Activated naive CD4-positive, alpha-beta T cell treated with anti-CD3 and anti-CD28 coated beads, Interleukin-2, amount 50 U/mL, for 72 hours (primary cell): ENCODE measurements at places on chromosomes 1 and 21.

- no peak for DNase-seq
Observed at GRCh38 chr21:36828891-36829515, 130.1 kb downstream of the SIM2 start.

DNA sequence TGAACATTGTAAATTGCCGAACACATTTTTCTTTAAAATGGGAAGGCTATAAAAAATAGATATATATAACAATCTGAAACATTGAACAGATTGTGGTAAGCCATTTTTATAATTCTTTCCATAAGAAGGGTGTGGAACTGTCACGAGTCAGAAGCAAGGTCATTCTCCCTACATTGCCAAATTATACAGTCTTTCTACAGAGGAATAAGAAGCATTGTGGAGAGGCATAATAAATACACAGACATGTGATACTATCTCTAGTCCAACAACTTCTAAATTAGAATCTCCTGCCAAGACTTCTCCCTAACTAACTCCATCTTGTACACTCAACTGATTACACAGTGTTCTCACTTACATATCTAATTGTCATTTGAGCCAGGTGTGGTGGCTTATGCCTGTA lies 227.9 kb downstream of the CENPF start:
- DNase-seq: no peak

DNA sequence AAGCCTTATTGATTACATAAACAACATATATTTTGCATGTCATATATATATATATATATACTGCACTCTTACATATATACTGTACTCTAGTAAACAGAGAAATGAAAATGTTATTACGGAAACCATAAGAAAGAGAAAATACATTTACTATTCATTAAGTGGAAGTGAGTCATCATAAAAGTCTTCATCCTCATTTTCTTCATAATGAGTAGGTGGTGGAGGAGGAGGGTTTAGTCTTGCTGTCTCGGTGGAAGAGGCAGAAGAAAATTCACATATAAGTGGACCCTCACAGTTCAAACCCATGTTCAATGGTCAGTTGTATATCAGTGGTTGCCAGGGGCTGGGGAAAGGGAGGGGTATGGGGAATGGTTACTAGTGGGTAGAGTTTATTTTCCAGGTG lies 8.0 kb upstream of the IFNLR1 start:
- DNase-seq: no peak

GRCh38 chr1:46547481-46548383 lies 3.7 kb downstream of the KNCN start:
- no peak for DNase-seq

- DNase-seq: no peak
Observed at GRCh38 chr1:162822391-162823200, 32.1 kb downstream of the HSD17B7 start.

- no peak for DNase-seq
Observed at GRCh38 chr1:156577550-156577949, 2.0 kb upstream of the TTC24 start.

GRCh38 chr1:55143684-55144083 lies 71.5 kb downstream of the USP24 start:
- no peak for DNase-seq

GRCh38 chr1:17668195-17668594 lies 86.9 kb upstream of the ACTL8 start:
- no peak for DNase-seq

DNA sequence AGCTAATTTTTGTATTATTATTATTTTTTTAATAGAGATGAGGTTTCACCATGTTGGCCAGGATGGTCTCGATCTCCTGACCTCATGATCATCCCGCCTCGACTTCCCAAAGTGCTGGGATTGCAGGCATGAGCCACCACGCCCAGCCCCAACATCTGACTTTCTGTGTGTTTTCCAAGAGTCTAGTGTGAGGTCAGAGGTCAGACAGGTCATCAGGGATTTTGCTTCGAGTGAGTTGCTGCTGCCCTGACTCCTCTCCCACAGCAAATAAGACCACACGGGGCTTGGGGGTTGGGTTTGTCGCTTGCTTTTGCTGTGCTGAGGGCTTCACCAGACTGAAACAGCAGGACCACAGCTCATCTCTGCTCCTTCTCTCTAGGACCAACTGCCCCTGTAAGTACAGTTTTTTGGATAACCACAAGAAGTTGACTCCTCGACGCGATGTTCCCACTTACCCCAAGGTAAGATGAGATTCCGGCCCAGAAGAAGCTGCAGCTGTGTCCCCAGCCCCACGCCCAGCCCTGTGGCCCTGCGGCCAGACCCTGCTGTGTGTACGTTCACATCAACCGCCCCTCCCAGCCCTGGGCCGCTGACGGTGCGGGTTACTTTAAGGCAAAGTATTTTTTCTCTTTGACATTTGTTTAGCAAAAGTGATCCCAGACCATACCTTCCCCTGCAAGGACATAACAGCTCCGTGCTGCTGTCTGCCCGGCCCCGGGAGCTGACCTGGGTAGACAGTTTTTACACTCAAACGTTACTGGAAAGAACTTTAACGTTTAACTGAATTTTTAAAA lies 97.5 kb downstream of the PDE9A start:
- no peak for DNase-seq

GRCh38 chr1:3333903-3334302 lies 120.6 kb upstream of the ARHGEF16 start:
- no peak for DNase-seq

GRCh38 chr1:246117066-246117791 lies 389.9 kb downstream of the SMYD3 start:
- no peak for DNase-seq

DNA sequence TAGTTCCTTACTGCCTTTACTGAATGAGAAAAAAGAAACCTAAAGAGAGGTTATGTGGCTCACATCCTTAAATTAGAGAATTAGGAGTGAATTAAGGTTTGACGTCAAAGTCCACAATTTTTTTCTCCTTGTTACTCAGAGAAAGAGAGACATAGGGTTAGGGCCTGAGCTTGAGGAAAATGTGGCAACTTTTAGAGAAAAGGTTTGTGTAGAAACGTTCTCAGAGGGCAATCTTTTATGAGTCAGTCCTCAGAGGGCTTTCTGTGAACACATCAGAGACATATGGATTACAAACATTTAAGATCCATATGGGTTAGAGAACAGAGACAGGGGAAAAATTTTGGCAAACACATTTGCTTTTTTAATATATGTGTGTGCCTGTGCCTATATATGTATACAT lies 242.8 kb downstream of the TGFB2 start:
- no peak for DNase-seq

DNA sequence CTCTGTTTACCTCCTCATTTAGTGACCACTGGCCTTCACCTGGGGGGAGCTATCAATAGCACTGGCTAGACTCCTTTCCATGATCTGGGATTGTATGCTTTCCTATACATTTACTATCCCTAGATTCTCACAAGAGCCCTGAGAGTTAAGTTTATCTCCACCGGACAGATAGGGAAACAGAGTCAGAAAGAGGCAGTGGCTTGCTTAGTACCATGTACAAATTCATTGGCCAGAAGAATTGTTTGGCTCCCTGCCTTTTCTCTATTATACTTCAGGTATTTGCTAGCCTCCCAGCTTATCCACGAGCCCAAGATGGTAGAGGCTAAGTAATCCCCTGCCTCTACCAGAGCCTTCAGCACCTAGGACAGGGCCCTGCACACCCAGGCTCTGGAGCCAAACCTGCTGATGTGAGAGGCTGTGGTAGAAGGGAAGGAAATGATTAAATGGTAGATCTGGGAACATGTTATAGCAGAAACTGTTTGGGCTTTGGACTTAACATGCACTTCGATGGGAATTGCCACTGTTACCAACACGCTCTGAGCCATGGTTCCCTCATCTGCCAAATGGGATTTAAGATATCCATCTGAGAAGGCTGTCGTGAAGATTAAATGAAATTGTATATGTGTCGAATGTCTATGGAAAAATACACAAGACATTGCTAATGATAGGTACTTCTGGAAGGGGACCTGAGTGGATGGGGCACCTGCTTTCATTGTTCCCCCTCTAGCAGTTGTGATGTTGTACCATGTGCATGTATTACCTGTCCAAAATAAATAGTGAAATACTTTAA lies 3.1 kb upstream of the BLACAT1 start:
- no peak for DNase-seq

- no peak for DNase-seq
Observed at GRCh38 chr1:91706140-91706957, 179.6 kb downstream of the TGFBR3 start.

DNA sequence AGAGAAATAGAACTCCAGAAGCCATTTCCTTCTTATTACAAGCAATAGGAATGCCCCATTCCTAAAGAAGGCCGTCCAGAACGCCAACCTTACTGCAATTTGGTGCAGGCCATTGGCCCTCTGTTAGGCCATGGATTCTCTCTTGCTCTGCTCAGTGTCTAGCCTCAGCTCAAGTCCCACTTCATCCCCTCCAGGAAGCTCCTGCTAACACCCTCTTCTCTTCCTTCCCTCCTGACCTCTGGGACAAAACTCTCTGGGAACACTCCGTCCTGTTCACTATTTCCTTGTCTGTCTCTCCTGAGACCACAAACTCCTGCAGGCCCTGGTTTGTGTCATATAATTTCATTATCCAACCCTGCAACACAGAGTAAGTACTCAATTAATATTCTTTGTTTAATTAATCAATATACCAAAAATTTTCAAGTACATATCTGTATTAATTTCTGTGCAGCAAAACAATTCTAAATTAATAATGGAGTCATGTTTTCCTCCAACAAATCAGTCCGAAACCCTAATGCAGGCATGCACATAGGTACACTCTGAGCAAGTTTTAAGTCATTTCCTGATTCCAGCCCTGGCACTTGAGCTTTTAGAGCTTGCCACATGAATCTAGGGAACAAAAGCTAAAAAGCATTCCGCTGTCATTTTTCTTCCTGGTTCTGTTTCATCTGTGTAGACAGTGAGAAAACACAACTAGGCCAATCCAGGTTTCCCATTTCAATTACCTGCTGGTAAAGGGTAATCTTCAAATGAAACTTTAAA lies 245.3 kb downstream of the SETD4 start:
- no peak for DNase-seq

DNA sequence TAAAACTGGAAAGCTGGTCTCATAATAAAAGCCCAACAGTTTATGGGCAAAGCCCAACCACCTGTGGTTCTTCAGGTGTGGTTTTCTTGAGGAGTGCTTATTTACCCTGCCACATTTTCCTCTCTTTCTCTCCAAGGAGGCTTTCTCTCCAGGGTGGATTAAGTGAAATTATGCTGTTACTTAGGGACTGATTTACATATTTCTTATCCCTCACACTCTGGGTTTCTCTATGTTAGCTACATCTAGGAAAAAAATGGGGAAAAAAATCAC lies 4.8 kb downstream of the TBX19 start:
- DNase-seq: no peak

DNA sequence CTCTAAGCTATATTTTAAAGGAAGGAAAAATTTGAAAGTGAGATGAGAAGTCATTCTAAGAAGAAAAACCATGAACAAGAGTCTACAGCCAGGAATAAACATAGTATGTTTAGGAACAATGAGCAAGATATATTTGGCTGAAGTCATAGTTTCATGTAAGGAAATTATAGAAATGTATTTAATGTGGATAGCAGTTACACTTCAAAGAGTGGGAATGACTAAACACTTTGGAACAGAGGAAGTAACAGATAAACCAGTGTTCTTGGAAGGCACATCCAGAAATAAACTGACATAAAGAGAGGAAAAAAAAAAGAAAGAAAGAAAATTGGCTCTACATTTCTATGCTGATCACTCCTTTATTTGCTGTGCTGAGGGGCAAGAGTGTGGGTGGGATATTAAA lies 18.0 kb downstream of the C8A start:
- DNase-seq: no peak

DNA sequence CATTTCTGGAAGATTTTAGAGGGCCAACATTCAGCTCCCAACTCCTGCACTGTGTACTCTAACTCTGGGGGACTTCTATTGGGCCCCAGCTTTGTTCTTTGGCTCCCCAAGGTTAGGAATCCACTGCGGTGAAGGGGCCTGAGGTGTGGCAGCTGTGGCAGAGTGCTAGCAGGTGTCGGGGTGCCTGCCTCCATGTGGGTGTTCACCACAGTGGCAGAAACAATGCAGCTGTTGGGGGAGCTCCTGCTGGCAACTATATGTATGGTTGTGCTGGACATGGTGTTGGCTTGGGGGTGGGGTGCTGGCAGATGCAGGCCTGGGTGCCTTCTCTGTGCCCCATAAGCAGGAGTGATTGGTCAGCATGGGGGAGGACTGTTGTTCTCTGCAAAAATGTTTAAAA lies 95.5 kb downstream of the ST6GALNAC3 start:
- no peak for DNase-seq
